Mesenteric fat pad (tissue), 1 donor: ENCODE measurements at places on chromosomes 3 and 15. TPM values are rescaled to one million over a fixed set of nuclear protein-coding genes. Genes with fewer than 3 reads are reported as not detected.

DNA sequence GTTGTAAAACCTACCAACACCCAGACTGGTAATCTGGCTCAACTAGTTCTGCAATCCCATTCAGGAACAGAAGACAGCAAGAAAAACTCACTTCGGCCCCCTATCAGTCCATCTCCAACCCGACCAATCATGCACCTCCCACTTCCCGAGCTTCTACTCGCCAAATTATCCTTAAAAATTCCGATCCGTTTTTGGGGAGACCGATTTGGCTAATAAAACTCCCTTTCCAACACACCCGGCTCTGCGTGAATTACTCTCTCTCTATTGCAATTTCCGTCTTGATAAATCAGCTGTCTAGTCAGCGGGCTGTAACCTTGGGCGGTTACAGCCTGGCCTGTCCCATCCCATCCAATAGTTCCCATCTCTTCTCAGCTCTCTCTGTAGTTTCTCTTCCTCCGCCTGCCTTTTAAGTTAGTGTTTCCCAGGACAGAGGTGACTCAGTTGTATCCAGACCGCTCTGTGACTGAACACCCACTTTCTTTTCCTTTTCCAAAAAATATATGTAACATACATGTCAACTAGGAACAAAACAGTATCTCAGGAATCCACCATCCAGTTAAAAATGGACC is 780 bp upstream of the ACAD9 start:
- DNase-seq, result no peak

GRCh38 chr15:94858011-94858410 is 626.6 kb downstream of the MCTP2 start:
- DNase-seq, result no peak

GRCh38 chr3:27391796-27392195 is 22.6 kb upstream of the NEK10 start:
- DNase-seq, result no peak

DNA sequence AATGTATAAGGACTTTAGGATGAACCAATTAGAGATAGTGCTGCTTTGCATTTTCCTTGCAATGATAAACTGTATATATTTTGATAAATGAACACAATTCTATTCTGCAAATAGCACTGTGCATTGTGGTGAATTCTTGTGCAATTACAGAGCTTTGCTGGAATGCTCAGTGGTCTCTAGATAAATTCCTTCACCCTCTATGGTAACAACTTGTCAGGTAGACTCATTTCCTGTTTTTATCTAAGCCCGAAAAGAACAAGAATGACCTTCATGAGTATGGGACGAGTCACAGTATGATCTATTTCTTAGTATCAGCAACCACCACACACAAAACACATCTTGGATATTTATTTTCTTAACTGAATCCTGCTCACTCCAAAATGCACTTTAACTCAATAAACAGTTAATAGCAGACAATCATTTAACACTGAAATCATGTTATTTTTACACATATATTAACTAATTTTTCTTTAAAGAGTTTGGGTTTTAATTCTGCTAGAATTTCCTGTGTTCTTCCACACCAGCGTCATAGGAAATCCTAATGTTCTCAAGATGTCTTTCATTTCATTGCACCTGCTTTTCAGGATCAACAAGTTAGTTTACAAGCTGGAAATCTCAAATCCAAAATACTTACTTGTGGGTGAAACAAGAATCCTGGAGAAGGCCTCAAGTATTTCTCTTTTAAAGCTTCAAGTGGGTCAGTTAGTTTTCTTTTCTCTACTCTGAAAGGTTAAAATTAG is 551.2 kb downstream of the MECOM start:
- no peak for DNase-seq

GRCh38 chr3:143002083-143002712 is 828 bp downstream of the U2SURP start:
- no peak for DNase-seq

- DNase-seq, result no peak
These were observed 211.6 kb downstream of the BBX start for GRCh38 chr3:107734317-107734716.

GRCh38 chr3:29026286-29026685 is 254.6 kb upstream of the RBMS3 start:
- no peak for DNase-seq

GRCh38 chr15:92839696-92840095 is 60.4 kb upstream of the CHD2 start:
- DNase-seq, result no peak

DNA sequence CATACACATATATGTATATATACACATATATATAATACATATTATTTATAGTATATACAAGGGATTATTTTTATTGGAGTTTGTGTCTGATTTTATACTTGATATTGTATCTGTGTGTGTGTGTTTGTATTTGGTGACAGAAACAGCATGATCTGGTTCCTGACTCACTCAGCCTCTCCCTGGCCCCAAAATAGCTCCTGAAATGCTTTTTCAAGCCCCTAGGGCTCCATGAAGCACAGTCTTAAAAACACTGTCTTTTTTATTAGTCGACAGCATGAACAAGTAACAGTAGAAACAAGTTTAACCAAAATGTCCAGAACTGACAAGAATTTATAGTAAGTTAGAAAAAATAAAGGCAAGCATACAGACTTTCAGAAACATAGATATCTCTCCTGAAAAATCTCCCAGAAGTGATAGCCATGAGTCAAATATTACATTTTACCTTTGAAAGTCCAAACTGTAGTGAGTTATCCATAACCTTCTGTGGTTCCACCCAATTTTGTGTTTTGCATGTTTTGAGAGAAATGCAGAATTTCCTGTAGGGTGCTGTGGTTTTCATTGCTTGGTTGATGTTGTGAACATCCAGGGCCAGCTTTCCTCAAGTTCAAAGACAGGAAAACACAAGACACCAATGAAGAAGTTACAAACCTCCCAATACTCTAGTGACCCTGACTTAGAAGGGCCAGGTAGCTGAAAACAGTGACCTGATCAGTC is 98.5 kb upstream of the CCDC80 start:
- DNase-seq, result no peak

DNA sequence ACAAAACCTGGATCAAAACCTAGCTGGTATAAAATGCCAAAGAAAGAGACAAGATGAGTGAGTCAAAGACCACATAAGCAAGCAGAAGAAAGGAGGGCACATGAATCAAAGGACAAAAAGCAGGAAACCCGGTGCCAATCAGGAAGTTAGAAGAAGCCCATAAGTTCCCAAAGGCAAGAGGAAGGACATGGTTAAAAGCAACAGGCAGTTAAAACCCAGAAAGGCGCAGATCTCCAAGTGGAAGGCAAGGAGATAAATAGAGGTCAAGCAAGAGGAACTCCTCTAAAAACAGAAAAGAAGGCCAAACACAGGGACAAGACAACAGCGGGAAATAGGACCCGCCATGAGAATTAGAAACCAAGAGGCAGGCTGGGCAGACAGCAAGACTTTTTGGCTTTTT is 4.4 kb downstream of the TMOD2 start:
- no peak for DNase-seq

DNA sequence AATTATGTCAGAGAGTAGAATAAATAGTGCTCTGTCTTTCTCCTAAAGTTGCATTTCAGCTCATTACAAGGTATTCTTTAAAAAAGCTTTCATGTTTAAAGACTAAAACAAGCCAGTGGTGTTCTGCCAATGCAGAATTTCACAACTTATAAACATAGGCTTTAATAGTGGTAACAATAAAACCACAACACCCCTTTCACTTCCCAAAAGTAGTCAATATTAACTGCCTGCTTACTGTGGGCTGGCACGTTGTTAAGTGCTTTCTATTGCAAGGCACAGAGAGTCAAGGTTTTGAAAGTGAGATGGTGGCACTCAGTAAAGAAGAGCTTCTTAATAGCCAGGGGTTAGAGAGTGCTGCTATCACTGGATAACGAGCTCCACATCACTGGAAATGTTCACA is 8.4 kb upstream of the RTP1 start:
- no peak for DNase-seq

- DNase-seq, result no peak
These were observed 148.4 kb downstream of the MAGI1 start for GRCh38 chr3:65890328-65890727.

DNA sequence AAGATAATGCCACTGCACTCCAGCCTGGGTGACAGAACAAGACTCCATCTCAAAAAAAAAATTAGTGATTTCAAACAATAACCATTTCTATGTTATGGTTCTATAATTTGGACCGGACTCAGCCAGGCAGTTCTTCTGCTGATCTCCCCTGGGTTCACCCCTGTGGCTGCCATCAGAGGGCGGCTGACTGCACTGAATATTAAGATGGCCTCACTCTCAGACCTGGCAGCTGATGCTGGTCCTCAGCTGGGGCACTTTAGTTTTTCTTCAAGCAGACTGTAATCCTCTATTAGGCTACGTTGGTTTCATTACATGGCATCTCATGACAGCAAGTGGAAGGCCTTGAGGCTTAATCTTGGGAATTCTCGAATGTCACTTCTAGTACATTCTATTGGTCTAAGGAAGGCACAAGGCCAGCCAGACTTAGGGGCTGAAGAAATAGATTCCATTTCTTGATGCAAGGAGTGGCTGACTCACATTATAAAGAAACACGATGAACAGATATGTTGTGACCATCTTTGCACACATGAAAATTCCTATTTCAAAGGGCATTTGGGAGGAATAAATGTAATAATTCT is 12.8 kb downstream of the GALNT15 start:
- DNase-seq, result no peak

GRCh38 chr3:100073049-100073713 is 41.1 kb downstream of the FILIP1L start:
- DNase-seq, result no peak

DNA sequence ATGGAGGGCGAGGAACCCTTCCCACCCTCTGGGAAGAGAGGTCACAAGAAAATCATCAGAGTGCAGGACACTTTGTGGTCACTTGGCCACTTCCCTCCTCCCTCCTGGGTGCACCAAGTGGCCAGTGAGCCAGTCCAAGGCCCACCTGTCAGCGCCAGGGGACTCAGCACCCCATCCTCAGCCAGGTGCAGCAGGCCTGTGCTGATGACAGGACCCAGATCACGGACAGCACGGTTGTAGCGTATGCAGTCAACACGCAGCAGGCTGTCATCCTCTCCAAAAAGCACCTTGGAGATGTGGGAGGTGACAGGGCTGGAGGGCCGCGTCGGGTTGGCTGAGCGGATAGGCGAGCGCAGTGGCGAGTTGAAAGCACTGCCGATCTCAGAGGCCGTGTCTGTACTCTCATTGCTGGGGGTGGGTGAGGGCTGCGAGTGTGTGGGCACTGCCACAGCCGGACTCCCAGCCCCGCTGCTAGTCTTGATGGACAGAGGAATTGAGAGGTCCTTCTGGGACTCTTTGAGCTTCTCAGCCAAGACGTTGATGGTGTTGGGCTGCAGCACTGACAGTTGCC is 41.5 kb downstream of the SEMA3G start:
- DNase-seq, result no peak

GRCh38 chr15:70025413-70026296 is 72.1 kb downstream of the TLE3 start:
- DNase-seq, result no peak

GRCh38 chr3:191361456-191361855 is 31.1 kb upstream of the UTS2B start:
- no peak for DNase-seq

GRCh38 chr15:60518511-60518910 is 39.6 kb upstream of the ICE2 start:
- no peak for DNase-seq

DNA sequence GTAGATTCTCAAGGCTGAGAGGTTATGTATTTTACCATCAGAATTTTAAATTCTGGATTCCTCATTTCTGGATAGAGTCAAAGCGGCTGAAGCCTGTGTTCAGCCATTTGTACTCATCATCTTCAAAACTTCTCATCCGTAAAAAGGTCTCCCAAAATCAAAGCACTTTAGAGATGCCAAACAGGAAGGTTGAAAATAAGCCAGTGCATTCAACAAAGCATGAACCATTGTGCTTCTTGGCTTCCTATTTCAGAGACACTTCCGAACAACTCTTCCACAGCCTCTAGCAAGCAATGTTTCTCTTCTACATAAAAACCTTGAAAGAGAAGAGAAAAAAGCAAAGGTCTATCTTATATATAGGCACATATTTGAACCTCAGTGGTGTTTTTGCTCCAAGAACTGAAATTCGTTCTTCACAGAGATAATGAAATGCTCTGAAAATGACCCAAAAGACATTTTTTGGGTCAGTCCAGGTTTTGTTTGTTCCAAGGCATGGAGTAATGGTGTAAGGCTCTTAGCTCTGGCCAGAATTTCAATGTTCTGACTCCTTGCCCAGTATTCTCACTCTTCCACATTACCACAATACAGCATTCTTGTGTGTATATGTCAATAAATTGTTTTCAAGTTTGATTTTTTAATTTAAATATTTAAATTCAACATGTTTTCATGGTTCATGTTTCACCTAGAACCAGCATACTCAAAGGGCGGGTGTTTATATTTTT is 163.1 kb downstream of the STAC start:
- DNase-seq, result no peak

- DNase-seq, result no peak
These were observed 62.5 kb downstream of the LRRC49 start for GRCh38 chr15:70955151-70955550.

DNA sequence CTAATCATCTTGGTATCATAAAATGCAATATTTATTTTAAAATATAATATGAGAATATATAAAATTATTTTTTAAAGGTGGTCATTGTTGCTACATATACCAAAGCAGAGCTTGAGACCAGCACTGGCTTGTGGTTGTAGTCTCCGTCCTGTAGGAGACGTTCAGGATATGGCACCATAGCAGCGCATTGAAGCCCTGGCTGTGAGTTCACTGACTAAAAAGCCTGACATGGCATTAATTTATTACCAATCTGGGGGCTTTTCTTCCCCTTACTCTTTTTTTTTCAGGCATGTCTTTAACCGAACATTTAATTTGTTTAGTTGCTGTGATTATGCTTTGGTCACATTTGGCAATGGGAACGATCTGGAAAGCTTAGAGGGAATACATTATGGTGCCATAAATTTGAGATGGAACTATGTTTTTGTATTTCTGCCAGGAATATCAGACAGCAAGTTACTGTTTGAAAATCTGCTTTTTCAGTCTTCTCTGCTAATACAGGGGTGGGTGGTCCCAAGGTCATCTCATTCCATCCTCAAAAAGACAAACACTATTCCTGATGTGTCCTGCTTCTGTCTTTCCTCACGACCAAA is 108.5 kb downstream of the ZIC4 start:
- DNase-seq, result no peak

Gene ESYT3
- 0.19 TPM for total RNA-seq

Gene STAB1
- total RNA-seq, result 557 TPM

Gene ADGRG7
- not detected for total RNA-seq

Gene C3orf52
- 3.6 TPM for total RNA-seq

Gene FETUB
- total RNA-seq, result not detected

Gene C3orf85
- not detected for total RNA-seq

Gene SH2D7
- not detected for total RNA-seq

Gene LSAMP
- total RNA-seq, result 1.7 TPM

Gene CCR9
- not detected for total RNA-seq

Gene MUSTN1
- 2.4 TPM for total RNA-seq

Gene FAH
- 147 TPM for total RNA-seq

Gene FBXL22
- 1.0 TPM for total RNA-seq

Gene PCLAF
- total RNA-seq, result 0.35 TPM

Gene IGSF10
- 4.5 TPM for total RNA-seq

Gene CHRM5
- not detected for total RNA-seq

Gene GPR149
- total RNA-seq, result not detected

Gene SNRK
- total RNA-seq, result 59.1 TPM

Gene SOX2
- not detected for total RNA-seq

Gene GNAT1
- total RNA-seq, result not detected

Gene RLBP1
- total RNA-seq, result not detected
